ENCODE measurements at places on chromosomes 16 and 17.

DNA sequence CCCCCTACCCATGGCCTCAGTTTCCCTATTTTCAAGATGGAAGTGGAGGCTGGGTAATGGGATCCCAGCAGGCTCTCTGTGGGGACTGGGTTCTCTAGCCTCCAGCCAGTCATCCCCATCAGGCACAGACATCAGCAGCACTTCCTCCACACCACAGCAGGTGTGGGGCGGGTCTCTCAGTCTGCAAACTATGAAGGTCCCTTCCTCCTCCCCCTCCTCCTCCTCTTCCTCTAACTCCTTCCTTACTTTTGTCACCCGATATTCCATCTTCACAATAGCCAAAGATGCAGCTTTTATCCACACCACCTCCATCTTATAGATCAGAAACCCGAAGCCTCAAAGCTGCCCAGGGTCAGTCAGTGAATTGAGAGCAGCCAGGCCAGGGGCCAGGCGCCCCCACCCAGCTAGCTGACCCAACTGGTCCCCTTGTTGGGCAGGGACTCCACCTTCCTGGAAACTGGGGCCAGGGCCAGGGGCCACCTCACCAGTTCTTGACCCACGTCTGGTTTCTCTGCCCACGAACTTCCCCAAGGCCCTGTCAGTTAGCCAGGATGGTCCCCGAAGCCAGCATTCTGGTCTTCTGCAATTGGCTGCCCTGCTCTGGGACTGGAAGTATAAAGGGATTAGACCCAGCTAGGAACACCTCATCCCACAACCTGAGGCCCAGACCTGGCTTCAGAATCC lies 2.5 kb downstream of the FAM83G start:
- DNase-seq: no peak

DNA sequence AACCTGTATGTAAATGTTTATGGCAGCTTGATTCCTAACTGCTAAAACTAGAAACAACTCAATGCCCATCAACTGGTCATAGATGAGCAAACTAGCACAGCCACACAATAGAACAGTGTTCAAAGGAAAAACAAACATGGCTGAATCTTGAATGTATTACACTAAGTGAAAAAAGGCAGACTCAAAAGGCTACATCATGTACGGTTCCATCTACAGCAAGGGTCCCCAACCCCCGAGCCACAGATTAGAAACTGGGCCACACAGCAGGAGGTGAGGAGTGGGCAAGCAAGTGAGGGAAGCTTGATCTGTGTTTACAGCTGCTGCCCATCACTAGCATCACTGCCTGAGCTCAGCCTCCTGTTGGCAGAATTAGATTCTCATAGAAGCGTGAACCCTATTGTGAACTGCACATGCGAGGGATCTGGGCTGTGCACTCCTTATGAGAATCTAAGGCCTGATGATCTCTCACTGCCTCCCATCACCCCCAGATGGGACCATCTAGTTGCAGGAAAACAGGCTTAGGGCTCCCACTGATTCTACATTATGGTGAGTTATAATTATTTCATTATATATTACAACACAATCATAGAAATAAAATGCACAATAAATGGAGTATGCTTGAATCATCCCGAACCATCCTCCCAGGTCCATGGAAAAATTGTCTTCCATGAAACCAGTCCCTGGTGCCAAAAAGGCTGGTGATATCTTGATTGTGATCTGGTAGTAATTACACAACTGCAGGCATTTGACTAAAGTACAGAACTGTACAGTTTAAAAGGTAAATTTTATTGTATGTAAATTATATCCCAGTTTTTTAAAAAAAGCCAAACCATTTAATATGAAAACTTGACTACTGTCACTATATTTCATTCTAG lies 7.7 kb downstream of the CEP20 start:
- DNase-seq: no peak

- no peak for DNase-seq
Measured at GRCh38 chr17:8466873-8467272, 31.2 kb downstream of the NDEL1 start.

GRCh38 chr16:15985144-15985543 lies 35.7 kb downstream of the ABCC1 start:
- no peak for DNase-seq

- DNase-seq: no peak
Measured at GRCh38 chr16:59683709-59684108, 949.6 kb upstream of the GOT2 start.

DNA sequence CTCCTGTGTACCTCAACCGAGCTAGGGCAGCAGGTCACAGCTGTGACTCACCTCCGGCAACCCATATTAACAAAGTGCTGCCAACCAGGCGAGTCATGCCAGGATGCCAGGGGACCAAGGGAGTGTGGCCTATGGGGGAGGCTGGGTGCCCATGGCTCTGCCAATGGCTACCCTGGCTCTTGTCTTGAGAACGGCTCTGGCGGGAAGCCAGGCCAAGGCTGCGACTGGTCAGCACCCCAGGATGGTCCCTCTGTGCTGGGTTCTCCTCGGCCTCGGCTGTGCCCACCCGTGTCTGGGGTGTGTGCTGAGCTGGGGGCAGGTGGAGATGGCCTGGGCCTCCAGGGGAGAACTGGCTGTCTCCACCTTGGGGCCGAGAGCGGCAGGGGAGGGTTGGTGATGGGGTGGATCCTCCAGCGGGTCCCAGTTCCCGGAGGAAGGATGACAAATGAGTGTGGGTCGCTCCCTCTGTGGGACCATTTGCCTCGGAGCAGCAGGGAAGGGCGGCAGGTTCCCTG lies 75.8 kb downstream of the MRC2 start:
- DNase-seq: no peak

DNA sequence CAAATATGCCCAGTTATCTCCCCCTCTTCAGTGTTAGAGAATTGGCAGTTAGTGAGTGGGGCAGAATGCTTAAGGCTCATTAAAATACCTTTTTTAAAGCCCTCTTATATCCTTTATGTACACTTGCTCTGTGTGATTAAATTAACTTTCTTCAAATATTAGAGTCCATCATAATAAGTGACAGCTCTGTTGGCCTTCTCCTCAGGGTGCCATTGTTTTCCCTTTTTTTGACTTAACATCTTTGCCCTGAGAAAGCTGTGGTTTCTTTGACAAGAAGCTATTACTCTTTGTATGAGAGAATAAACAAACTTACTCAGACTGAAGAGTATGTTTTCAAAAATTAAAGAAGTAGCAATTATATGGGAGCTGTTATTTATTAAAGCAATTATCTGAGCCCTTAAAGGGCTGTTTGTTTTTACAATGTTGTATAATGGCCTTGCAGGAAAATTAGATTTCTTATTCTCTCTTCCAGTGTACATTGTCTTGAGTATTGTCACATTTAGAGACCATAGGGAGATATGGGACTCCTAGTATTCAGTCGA lies 13.4 kb downstream of the RBBP6 start:
- no peak for DNase-seq

DNA sequence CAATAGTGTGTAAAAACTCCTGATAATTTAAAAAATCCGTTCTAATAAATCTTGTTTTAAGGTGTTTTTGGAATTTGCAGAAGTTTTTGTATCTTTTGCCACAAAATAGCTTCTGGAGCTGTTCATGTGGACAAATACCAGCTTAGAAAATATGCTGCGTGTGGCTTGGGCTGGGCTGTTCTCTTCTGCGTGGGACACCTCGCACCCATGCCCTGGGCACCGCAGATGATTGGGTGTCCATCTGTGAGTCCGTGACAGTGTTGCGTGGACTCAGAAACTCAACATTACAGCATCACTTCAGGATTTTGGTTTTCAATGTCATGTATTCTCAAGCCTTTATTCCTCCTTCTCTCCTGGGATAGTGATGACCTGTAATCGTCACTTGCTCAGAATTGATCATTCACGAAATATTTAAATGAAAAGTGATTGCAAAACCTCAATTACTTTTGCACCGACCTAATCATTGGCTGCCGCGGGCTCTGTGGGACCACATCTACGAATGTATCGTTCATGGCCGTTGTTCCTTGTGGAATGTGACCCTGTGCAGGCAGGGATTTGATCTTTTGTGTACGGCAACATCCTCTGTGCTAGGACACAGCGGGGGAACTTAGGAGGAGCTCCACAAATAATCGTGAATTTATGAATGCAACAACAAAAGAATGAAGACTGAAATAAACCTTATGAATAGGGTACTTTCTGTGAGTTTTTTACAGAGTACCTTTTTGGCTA lies 210.3 kb upstream of the FOXF1 start:
- no peak for DNase-seq

- DNase-seq: no peak
Measured at GRCh38 chr16:27408012-27408601, 6.1 kb downstream of the IL21R start.

- no peak for DNase-seq
Measured at GRCh38 chr17:39126436-39126835, 25.0 kb downstream of the PLXDC1 start.

GRCh38 chr17:1322014-1322428 lies 42.6 kb downstream of the TRARG1 start:
- DNase-seq: no peak

DNA sequence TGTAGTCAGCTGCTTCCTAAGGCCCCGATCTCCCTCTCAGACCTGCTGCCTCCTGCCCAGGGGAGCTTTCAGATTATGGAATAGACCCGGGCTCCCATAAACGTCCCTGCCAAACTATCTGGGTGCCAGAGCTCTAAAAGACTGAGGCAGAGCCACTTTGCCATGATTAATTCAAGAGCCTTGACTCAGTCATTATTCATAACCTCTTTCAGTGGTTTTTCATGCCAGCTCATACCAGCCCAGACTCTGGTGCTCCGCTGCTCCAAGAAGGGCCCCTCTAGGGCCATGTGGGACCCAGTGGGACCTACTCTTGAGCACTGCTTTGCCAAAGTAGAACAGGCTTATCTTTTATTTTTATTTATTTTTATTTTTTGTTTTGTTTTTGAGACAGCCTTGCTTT lies 23.9 kb downstream of the DNAI2 start:
- no peak for DNase-seq

- peak; percentile 59 for DNase-seq
Measured at GRCh38 chr17:1764284-1764683, 2.4 kb downstream of the SERPINF1 start.

DNA sequence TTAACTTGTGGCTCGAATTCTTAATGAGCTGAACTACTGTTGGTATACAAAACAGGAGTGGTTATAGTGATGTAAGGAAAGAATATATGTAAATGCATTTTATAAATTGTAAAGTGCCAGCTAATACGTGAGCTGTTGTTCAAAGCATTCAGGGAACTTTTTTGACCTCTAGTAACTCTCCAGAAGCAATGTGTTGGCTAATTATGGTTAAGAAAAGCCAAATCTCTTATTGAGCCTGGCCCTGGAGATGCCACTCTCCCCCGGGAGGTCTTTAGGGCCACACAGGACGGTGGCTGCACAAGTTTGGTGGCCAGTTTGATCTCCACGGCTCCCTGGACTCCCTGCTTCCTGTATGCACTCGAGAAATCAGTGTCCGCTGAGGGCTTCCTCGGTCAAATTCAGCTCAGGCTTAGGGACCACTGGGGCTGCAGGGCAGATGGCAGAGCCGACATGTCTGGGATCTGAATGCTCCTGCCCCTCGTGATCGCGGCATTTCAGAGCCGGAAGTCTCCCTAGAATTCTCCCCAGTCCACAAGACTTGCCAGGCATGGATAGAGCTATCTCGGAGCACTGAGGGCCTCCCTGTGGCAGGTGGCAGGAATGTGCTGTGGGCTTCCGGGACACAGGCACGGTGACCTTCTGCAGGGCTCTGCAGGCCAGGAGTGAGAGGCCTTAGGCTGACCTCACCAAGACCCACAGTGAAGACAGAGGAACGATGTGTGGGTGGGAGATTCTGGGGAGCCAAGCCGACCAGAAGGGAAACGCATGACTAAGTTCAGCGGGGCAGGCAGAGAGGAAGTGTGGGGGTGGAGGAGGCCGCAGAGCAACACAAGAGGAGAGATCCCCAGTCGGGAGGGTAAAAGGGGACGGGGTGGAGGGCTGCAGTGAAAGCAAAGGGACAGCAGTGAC lies 18.6 kb upstream of the PITPNM3 start:
- DNase-seq: no peak

GRCh38 chr16:2840914-2841313 lies 10.8 kb downstream of the ZG16B start:
- no peak for DNase-seq

- no peak for DNase-seq
Measured at GRCh38 chr16:23807028-23807427, 28.8 kb upstream of the PRKCB start.

DNA sequence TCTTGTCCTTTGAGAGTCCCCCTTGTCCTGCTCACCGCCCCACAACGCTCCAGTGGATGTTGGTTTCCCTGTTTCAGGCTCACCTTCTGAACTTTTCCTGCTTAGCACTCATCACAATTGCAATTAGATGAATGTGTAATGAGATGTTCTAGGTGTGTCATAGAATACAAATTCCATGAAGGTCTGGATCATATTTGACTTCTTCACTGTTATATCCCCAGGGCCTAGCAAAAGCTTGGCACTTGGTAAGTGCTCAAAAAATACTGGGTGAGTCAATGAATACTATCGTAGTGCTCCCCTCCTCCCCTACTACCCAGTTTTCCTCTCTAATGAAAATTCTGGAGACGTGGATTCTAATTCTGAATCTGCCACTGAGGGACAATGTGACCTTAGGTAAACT lies 33.1 kb downstream of the DNAH3 start:
- DNase-seq: no peak

- DNase-seq: no peak
Measured at GRCh38 chr16:89864527-89864820, 8.9 kb upstream of the TCF25 start.

GRCh38 chr17:916315-916714 lies 63.3 kb downstream of the NXN start:
- DNase-seq: no peak

- no peak for DNase-seq
Measured at GRCh38 chr16:12811441-12812383, 8.0 kb upstream of the CPPED1 start.

- no peak for DNase-seq
Measured at GRCh38 chr17:27559506-27560481, 71.2 kb upstream of the LGALS9 start.

DNA sequence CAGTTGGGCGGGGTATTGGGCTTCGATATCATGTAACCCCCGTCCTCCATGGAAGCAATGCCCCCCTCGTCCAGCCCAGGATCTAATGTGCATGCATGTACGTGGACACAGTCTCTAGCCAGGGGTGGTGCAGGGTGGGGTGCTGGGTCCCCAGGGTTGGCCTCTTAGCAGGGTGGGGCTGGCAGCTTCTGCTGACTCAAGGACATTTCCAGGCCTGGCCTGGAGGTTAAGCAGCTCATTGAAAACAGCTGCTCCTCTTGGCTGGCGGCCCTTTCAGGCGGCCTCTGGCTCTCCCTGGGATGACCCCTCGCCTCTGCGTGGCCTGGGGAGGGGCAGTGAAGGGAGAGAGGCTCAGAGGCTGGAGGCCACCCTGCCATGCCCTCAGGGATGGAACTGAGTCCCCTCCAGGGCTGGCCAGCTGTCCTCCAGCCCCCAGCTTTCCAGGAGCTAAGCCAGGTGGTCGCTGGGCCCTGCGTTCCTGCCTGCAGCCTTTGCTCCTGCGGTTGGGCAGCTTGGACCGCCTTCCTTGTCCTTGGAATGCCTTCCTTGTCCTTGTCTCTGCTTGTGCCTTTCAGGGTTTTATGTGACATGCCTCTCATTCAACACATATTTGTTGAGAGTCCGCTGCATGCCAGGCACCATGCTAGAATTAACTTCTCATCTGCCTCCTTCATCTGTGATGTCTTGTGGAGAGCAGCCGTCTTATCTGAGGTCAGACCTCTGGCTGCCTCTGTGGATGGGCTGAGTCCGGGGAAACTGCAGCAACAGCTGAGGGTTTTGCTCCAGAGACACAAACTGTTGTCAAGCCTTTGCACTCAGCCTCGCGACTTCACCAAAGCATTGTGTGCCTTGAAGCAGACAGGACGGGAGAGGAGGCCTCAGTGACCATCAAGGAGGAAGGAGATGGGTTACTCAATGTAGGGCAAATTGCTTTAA lies 26.6 kb downstream of the MRC2 start:
- DNase-seq: no peak

- no peak for DNase-seq
Measured at GRCh38 chr16:76756423-76756822, 434.6 kb upstream of the MON1B start.

All from activated naive CD4-positive, alpha-beta T cell (primary cell).